ENCODE measurements at places on chromosomes 1 and 21.

DNA sequence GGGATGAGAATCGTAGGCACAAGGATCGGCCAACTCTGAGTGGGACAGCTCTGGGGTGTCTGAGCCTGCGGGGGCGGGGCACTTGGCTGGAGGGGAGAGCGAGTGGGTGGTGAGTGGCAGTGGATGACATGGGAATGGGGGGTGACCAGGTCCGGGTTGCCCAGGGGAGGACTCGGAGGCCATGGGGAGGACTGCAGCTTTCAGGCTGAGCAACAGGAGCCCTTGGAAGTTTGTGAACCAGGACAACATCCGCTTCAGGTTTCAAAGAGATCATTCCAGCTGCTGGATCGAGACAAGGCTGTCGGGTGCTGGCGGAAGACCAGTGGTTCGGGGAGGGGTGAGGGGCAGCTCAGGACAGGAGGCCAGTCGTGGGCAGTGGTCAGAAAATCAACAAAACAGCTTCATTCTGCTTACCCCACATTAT is 124.4 kb upstream of the IRF2BP2 start:
- no peak for DNase-seq

DNA sequence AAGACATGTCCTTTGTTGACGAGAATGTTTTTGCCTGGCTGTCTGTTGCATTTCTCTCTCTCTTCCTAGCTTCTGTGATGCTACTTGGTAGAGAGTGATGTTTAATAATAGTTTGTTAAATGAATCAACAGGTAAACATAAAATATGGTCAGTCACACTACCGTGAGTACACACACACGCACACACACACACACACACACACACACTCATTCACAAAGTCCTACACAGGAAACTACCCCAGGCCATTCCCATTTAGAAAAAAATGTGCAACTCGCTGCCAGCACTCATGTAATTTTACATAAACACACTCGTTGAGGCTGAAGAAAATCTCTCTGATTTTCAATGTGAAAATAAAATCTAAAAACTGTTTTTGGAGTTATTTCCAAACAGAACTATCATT is 38.7 kb downstream of the RUNX1 start:
- no peak for DNase-seq

DNA sequence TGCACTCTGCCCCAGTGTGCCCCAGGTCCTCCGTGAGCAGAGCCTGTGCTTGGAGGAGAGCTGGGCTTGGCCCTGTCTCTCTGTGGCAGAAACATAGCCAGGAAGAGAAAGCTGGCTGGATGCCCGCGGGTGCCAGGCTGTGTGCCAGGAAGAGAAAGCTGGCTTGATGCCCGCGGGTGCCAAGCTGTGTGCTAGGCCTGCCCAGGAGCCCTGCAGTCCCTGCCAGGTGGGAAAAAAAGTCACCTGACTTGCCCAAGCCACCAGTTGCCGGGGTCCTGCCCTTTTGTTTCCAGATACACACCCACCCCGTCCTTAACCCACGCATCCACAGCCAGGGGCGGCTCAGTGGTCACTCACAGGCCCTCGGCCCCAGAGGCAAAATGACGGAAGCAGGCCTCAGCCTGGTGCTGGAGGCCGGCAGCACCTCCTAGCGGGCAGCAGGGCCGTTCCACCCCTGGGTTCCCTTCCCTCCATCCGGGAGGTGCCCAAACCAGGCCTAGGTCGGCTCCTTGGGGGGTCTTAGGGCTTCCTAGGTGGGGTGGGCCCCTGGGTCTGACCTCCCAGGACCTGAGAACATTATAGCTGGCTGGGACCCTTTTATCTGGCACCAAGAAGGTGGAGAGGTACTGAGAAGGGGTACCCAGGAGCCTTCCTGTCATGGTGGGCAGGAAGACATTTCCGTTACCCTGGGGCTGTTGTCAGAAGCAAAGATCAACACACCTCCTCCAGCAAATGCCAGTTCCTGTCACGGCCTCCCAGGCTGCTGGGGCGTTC is 9.1 kb downstream of the ITGB2 start:
- no peak for DNase-seq

- DNase-seq = no peak
These were observed 182.1 kb downstream of the ETS2 start for GRCh38 chr21:38987633-38988508.

- DNase-seq = no peak
These were observed 69.0 kb upstream of the MUTYH start for GRCh38 chr1:45409276-45409675.

DNA sequence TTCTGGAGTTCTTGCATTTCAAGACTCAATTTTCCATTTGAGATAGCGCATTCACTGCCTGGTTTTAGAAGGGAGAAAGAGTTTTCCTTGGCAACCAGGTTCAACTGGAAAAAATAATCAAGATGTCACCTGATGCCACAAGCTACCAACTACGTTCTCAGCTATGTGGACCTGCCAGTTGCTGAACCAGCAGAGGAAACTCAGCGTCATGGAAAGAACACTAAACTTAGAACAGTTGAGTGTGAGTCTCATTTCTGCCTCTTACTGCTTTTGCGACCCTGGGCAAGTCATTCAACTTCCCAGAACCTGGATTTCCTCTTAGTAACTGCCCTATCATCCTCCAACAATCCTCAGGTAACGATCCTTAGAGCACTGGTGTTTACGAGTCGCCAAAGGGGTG is 373.0 kb upstream of the ESRRG start:
- DNase-seq = no peak

DNA sequence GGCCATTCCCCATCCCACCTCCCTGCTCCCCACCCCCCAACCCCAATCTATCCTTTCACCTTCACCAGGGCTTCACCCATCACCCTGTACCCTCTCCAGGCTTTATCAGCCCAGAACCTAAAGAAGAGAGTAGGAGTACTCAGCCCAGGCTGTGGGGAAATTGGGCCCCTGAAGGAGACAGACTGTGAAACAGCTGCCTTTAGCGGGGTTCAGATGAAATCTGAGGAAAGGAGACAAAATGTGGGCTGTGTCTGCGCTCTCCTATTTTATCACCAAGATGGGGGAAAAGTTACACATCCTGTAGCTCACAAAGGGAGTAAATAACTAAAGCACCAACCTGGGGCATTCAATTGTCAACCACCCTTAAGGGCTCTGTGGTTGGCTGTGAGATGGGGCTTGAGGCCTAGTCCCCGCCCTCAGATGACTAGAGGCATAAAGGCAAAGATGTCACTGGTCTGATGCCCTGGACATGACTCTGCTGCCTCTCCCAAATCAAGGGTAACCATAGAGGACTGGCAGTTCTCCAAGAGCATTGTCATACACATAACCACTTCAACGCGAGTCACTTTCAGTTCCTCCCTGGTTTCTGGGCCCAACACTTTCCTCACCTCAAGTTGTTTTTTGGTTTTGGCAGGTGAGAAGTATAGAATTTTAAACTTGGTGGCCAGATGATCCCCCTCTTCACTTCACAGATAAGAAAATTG is 30.0 kb downstream of the SLC27A3 start:
- DNase-seq = no peak

- DNase-seq = no peak
These were observed 4.3 kb upstream of the SPATC1L start for GRCh38 chr21:46188226-46189212.

DNA sequence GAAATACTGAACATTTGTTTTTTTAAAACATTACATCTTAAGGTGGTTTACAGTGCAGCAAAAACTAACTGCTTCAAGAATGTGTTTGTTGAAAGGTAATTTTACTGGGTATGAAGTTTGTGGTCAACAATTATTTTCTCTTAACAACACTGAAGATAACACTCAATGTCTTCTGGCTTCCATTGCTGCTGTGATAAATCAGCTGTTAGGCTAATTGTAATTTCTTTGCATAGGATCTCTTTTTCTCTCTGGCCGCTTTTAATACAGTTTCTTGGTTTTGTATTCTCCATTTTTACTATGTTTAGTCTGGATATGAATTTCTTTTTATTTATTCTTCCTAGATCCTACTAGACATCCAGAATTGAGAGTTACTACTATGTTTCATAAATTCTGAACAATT is 44.9 kb downstream of the DOCK7 start:
- DNase-seq = no peak

- no peak for DNase-seq
These were observed 61.5 kb downstream of the C21orf91 start for GRCh38 chr21:17757671-17758070.

GRCh38 chr1:75342786-75343185 is 208.6 kb downstream of the LHX8 start:
- DNase-seq = no peak

GRCh38 chr1:202291961-202292712 is 49.6 kb downstream of the UBE2T start:
- DNase-seq = no peak

- DNase-seq = no peak
These were observed 55.0 kb downstream of the SLC35D1 start for GRCh38 chr1:66998972-66999371.

- DNase-seq = no peak
These were observed 4.5 kb upstream of the CRABP2 start for GRCh38 chr1:156709757-156710489.

GRCh38 chr1:168019407-168019806 is 82.5 kb upstream of the MPC2 start:
- no peak for DNase-seq

DNA sequence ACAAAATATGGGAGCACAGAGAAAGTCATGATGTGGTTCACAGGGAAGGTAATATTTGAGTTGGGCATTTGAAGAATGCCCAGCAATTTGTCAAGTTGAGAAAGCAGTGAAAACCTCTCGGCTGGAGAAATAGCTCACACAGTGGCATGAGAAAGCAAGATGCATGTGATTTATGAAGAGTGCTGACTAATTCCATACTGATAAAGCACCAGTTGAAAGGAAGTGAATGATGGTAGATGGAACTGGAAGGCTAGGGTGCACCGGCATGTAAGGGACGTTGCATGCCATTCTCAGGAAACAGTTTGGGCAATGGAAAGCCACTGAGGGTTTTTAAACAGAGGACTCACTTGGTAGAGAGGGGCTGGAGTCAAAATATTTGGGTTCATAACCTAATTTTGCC is 53.5 kb upstream of the MTF2 start:
- DNase-seq = no peak

- peak; percentile 59 for DNase-seq
These were observed 27.6 kb upstream of the ZNF697 start for GRCh38 chr1:119675349-119676345.

DNA sequence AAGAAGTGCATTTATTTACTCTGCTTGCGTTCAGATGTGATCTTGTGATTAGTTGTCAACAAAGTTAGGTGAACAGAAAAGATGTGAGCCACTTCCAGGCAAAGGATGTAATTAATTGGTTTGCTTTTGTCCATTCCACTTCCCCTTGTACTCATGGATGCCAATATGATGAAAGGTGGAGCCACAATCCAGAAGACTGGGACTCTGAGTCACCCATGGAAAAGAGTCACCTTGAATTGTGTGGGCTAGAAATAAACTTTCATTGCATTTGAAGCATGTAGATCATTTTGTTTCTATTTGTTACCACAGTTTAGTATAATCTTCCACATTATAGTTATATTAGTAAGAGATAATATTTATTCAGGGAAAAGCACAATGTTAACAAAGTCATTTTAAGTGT is 684.2 kb downstream of the LTN1 start:
- no peak for DNase-seq

DNA sequence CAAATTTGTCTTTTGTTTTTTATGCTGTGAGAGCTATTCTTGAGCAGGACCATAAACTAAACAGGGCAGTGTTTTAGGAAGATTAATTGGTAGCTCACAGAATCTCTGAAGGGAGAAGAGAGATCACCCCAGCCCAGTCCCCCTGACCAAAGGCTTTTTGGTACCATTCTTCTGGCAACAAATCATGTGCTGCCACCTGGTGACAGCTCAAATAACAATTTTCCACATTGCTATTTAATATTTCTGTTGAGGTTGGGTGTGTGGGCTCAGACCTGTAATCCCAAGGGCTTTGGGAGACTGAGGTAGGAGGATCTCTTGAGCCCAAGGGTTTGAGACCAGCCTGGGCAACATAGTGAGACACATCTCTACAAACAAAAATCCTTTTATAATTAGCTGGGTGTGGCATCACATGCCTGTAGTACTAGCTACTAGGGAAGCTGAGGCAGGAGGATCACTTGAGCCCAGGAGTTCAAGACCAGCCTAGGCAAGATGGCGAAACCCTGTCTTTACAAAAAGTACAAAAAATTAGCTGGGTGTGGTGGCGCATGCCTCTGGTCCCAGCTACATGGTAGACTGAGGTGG is 2.2 kb upstream of the TESK2 start:
- DNase-seq = no peak

- no peak for DNase-seq
These were observed 108.5 kb downstream of the NFIA start for GRCh38 chr1:61190618-61191432.

DNA sequence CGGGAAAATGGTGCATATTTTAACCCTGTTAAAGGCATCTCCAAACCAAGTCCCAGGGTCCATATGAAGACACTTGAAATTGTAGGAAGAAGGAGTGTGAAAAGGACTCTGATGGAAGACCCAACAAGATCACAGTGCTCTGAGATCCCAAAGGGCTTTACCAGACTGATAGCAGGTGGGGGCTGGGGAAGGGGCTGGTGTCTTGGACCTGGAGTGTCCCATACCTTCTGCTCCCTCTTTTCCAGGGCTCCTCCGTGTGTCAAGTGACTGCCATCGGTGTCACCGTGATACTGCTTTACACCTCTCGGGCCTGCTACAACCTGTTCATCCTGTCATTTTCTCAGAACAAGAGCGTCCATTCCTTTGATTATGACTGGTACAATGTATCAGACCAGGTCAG is 37.3 kb downstream of the GPR137B start:
- no peak for DNase-seq

GRCh38 chr1:49240709-49241221 is 464.1 kb upstream of the BEND5 start:
- DNase-seq = no peak

DNA sequence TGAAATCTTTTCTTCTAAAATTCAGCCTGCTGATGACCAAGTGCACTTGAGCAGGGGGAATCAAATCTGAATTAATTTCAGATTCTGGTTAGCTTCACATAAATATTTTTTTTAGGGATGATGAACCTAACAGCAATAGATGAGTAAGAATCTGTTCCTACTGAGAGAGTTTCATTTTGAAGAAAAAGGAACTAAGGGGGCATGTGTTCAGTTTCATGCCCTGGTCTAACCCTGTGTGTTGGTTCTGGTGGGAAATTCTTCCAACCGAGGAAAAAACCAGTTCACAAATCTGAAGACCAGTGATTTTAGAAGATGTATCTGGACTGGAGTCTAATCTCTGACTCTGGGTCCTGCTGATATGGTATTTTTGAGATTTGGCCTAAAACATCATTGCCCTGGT is 13.7 kb downstream of the SELL start:
- DNase-seq = no peak

- no peak for DNase-seq
These were observed 779 bp downstream of the SON start for GRCh38 chr21:33543505-33544129.

GRCh38 chr1:193558491-193559028 is 372.1 kb upstream of the B3GALT2 start:
- no peak for DNase-seq

DNA sequence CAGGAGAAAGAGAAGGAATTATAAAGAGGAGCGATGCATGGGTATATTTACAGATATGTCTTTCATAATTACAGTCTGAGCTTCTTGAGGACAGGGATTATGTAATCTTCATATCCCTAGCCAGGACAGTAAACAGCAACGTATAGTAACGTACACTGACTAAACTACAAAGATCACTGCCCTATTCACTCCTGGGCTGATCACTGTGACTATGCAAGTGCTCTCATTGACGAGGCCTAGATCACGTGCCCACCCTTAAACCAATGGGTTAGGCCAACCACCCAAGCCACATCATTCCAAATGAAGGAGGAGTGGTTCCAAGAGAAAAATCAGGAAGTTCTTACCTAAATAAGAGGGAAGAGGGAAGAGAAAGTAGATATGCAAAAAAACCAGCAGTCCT is 18.5 kb downstream of the PIK3R3 start:
- no peak for DNase-seq

- no peak for DNase-seq
These were observed at the start of gene PTGER3 for GRCh38 chr1:71047635-71048607. TSS of gene PTGER3 (minus strand) at chr1:71047816. CDS start at chr1:71047577, 239 bp downstream.

Data from activated CD4-positive, alpha-beta T cell treated with anti-CD3 and anti-CD28 coated beads, Interleukin-2, amount 50 U/mL, for 24 hours (primary cell).